NCI-H1436 treated with DMSO at 0.1 percent for 48 hours (cell line): ENCODE measurements at places on chromosomes 1 and 21.

DNA sequence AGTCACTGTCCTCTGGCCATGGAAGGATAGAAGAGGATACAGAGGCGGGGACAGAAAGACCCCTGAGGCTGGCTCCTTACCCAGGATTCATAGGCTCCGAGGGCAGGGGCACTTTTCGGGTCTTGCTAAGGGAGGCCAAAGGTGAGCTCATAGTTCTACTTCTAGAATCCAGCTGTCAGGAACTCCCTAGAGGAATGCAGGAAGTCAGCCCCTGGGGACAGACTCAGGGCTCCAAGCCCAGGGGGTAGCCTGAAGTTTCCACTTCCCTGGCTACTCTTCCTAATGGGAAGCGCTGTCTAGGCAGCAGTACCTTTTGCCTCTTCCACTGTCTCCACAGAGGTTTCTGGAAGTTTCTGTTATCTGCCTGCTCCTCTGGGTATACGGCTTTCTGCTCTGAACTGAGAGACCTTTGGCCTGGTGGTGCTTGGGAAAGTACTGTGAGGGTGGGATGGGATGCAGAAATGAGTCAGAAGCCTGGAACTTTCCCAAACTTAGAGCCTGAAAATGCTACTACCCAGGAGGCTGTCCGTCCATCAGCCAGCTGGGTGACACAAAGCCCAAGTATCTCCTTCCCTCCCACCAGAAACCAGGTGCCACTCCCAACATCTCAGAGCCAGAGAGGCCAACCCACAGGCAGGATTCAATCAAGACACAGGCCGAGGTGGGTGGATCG, 3.6 kb downstream of the UBXN11 start:
- DNase-seq = no peak

GRCh38 chr1:219517031-219517430, 95.9 kb downstream of the ZC3H11B start:
- no peak for DNase-seq

GRCh38 chr1:15757016-15757543, 1.5 kb upstream of the FBLIM1 start:
- no peak for DNase-seq

DNA sequence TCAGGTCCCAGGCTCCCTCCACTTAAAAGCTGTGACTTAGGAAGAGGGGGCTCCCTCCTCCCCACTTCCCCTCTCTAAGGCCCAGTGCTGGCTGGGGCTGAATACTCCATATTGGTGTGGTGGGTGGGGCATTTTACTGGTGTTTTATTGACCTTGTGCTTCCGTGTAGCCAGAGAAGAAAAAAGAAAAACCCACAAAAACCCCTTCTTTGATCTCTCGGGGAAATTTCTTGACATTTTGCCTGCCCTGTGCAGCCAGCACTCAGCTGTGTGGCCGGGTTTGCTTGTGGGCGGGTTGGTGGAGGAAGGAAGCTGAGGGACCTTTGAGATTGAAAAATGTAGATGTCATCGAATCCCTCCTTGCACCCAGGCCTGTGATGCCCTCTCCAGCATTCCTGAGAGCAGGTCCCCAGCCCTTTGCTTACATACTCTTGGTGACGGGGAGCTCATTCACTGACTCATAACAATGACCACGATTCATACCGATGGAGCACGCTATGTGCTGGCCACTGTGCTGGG, 24.8 kb downstream of the TNFRSF8 start:
- DNase-seq = no peak

DNA sequence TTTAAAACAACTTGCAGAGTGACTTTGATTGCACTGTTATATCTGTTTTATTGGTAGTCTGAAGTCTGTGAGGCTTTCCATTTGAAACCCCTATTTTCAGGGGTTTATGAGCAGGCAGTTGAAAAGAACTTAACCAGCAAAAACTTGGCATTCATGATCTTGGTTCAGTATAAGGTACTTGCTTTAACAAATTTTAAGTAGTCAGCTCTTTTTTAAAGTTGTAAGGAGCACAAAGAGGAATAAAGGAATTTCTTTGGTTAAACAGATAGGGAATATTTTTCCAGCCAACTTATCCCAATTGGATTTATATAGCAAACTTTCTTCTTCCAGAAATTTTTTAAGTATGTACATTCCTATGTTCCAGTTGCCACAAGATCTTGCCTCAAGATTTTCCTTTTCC, 138.2 kb downstream of the RASAL2 start:
- no peak for DNase-seq

DNA sequence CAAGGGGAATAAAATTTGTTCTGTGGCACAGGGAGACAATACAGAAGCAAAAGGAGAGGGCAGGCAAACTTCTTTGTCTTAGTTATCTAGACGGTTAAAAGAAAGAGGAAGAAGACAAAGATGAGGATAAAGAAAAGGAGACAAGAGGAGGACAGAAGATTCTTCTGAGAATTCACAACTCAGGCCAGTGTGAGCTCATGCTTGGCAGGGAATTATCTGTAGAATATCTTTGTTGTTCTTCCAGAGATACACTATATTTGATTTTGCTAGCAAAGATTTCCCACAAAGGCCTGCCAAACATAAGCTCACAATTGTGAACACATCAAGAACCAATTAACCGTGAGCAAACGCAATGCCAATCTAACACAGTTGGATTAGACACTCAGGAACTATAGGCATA, 21.4 kb downstream of the SLC16A1 start:
- DNase-seq = no peak

GRCh38 chr1:246267896-246268295, 239.2 kb downstream of the SMYD3 start:
- no peak for DNase-seq

GRCh38 chr21:37827913-37828312, 88.3 kb downstream of the KCNJ6 start:
- DNase-seq = no peak

DNA sequence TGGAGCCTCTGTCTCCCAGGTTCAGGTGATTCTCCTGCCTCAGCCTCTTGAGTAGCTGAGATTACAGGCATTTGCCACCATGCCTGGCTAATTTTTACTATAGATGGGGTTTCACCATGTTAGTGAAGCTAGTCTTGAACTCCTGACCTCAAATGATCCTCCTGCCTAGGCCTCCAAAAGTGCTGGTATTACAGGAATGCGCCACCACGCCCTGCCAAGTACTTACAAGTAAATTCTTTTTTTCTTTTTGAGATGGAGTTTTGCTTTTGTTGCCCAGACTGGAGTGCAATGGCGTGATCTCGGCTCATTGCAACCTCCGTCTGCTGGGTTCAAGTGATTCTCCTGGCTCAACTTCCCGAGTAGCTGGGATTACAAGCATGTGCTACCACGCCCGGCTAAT, 42.5 kb downstream of the RPRD2 start:
- DNase-seq = no peak

DNA sequence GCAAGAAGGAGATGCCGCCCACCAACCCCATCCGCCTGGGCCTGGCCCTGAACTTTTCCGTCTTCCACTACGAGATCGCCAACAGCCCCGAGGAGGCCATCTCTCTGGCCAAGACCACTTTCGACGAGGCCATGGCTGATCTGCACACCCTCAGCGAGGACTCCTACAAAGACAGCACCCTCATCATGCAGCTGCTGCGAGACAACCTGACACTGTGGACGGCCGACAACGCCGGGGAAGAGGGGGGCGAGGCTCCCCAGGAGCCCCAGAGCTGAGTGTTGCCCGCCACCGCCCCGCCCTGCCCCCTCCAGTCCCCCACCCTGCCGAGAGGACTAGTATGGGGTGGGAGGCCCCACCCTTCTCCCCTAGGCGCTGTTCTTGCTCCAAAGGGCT, 732 bp downstream of the SFN start:
- no peak for DNase-seq

GRCh38 chr1:204080163-204080903, 7.4 kb downstream of the SOX13 start:
- peak; percentile 72 for DNase-seq

DNA sequence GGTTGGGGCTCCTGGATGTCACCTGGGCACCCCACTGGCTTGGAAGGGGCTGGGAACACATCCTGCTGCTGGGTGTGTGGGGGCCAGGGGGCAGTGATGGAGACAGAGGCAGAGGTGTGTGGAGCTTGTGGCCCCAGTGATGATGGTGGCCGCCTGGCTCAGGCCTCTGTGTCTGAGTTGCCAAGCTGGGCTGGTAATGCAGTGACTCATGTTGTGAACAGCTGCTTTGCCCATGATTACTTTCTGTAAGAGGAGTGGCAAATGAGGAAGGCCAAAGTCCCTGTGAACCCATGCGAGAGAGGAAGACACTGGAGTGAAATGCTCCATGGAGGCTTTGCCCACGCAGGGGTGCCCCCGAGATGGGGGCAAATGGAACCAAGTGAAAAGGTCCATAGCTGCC, 86.8 kb downstream of the KCNJ6 start:
- DNase-seq = no peak

DNA sequence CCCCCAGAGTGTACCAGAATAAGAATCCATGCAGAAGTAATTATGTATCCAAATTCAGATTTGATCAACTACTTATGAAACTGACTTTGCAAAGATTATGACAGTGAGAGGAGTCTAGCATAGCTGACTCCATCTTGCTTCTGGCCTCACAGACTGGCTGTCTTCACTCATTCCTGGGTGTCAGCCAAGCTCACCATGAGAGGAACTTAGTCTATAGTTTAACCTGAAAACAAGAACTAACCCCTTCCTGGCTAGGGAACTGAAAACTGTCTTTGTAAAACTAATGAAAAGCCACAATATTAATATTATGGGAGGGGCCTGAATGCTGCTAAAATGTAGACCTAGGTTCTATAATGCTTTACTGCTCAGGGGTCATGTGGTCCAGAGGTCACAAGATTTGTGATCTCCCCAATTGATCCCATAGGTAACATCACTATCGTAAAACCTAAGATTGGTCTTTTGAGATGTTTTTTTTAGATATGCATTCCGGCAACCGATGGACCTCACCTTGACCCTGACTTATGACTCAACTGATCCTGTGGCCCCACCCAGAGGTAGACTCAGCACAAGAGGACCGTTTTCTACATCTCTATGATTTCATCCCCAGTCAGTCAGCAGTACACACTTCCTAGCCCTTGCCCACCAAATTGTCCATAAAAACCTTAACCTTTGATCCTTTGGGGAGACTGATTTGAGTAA, 55.2 kb downstream of the ATP1B1 start:
- no peak for DNase-seq

GRCh38 chr1:112937495-112937894, 18.5 kb downstream of the SLC16A1 start:
- no peak for DNase-seq

DNA sequence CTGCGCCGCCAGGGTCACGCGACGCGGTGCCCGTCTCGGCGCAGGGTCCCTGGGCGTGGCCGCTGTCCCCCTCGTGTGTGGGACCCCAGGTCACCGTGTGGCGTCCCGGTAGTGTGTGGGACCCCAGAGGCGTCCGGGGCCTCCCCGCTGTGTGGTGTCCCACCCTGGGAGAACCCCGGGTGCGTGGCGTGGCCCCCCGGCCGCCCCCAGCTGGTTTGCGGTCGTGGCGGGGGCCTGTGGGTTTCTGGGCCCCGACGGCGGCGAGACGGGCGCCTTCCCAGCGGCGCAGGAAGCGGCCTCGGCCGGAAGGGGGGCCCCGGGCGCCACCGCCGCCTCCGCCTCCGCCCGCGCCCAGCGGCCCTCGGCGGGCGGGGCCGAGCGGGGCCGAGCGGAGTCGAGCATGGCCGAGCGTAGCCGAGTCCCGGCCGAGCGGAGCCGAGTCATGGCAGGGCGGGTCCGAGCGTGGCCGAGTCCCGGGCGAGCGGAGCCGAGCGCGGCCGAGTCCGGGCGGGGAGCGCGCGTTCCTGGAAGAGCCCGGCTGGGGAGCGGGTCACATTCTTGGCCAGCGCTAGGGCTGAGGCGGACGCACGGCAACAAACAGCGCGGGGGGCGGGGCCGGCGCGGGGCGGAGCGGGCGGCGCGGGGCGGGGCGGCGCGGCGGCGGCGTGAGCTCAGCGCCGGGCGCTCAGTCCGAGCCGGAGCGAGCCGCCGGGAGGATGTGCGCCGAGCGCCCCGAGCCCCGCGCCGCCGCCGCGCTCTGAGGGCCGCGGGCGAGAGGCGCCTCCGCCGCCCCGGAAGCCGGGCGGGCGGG, 568 bp upstream of the SKI start:
- DNase-seq = peak; percentile 52

GRCh38 chr1:118122234-118123004, 62.6 kb downstream of the SPAG17 start:
- DNase-seq = no peak

DNA sequence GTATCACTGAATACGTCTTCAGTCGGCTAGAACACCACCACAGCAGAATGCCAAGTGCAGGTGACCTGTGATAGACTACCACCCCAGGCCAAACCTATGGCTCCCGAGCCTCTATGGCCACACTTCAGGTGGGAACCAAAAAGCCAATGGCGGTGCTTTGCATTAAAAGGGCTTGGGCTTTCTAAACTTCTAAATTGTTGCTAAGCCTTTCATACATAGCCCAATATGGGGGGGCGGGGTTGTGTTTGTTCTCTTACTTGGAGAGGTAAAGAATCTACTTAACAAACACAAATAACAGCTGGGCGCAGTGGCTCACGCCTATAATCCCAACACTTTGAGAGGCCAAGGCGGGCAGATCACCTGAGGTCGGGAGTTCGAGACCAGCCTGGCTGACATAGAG, 19.7 kb downstream of the USP48 start:
- DNase-seq = no peak

- no peak for DNase-seq
Measured at GRCh38 chr1:111593403-111594305, 25.9 kb upstream of the RAP1A start.

DNA sequence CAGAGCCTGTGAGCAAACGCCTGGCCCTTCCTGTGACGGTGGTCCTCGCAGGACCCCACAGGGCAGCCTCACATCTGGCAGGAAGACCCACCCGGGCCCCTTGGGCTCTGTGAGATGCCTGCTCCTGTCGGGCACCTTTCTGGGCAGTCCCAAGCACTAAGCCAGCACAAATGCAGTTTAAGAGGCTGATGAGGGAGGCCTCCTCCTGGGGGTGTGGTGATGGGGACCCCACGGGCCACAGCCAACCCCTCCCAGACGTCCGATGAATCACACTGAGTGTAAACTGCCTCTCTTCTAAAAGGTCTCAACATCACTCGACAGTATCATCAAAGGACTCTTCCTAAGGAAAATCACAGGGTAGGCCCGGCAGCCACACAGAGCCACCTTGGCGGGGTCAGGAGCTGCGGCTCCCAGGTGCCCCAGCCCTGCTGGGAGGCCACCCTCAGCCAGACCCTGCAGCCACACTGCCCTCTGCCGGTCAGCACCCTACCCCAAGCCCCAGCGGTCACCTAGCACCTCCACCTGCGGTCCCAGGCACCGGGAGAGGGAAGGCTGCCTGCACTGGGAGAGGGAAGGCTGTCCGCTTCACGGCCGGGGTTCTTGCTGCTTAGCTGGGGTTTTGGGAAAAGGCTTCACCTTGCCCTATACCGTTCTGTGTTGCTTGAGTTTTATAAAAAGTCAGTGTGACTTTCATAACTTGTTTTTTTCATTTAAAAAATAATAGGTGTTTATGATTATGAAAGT, 3.9 kb upstream of the PRKCZ start:
- no peak for DNase-seq

DNA sequence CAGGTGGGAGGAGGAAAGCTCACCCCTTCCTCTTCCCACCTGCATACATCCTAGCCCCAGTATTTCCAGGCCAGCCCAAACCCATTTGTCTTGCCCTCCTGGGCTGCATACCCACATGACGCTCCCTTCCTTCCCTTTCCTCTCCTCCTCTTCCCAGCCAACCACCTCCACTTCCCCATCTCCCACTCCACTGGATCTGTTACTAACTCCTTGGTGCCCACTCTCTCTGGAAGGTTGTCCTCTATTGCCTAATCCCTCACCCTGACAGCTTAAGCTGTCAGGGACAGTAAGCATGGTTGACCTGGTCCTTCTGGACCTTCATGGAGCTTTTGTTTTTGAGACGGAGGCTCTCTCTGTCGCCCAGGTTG, 23.0 kb upstream of the SYNC start:
- no peak for DNase-seq

- DNase-seq = no peak
Measured at GRCh38 chr1:186843226-186843625, 14.5 kb downstream of the PLA2G4A start.
